Stimulated activated CD8-positive, alpha-beta memory T cell treated with anti-CD3 and anti-CD28 coated beads, Interleukin-4, amount 100 ng/mL, for 1 hour (primary cell): ENCODE measurements at places on chromosomes 16 and 17.

- no peak for DNase-seq
Observed at GRCh38 chr16:73339821-73340220, 291.9 kb upstream of the ZFHX3 start.

GRCh38 chr17:61495161-61495857 is 43.1 kb downstream of the TBX4 start:
- no peak for DNase-seq

DNA sequence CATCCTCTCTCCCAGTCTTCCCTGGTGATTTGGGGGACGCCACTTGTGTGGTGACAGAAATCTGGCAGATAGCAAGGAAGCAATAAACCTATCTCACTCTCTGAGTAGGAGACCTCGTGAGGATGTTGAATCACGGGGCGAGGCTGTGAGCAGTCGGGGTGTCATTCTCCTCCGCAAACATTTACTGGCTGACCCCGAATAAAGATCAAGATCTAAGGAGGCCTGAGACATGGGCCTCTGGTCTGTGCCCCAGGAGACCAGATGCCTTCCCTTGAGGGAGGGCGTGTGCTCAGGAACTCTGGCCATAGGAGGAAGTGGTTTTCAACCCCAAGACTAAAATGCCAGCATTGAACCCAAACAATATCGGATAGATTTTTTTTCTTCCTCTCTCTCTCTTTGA is 53.1 kb downstream of the FOXL1 start:
- no peak for DNase-seq

- no peak for DNase-seq
Observed at GRCh38 chr16:70728150-70728549, 42.3 kb upstream of the MTSS2 start.

- no peak for DNase-seq
Observed at GRCh38 chr16:55947366-55947765, 72.2 kb upstream of the CES5A start.

- DNase-seq = no peak
Observed at GRCh38 chr16:67431775-67432505, 1.0 kb downstream of the HSD11B2 start.

- no peak for DNase-seq
Observed at GRCh38 chr16:11327277-11328171, 17.7 kb upstream of the RMI2 start.
